ENCODE measurements at places on chromosomes 7 and 10.

GRCh38 chr7:87310790-87311419 lies 34.6 kb upstream of the CROT start:
- no peak for DNase-seq

DNA sequence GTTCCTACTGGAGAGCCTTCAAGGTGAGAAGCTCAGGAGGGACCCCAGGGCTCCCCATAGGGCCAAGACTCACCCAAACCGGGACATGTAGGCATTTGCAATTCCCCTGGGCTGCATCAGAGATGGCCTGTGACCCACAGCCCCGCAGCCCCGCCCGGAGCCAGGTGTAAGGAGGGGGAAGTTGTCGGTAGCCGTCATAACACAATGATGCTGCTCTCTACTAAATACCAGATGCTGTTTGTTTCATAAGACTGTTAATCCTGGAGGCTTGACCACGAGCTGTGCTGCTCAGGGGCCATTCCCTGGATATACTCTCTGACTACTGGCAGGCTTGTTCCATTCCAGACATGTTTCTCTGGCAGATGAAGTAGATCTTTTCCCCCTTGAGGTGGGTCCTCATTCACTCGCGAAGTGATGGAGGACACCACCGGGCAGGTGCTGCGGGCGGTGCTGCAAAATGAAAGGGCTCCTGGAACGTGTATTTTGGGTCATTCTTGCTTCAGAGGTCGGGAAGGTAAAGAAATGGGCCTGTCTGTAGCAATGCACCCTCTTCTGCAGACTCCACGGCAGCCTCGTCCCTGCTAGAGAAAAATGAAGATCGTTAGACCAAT lies 61.1 kb downstream of the MKI67 start:
- no peak for DNase-seq

DNA sequence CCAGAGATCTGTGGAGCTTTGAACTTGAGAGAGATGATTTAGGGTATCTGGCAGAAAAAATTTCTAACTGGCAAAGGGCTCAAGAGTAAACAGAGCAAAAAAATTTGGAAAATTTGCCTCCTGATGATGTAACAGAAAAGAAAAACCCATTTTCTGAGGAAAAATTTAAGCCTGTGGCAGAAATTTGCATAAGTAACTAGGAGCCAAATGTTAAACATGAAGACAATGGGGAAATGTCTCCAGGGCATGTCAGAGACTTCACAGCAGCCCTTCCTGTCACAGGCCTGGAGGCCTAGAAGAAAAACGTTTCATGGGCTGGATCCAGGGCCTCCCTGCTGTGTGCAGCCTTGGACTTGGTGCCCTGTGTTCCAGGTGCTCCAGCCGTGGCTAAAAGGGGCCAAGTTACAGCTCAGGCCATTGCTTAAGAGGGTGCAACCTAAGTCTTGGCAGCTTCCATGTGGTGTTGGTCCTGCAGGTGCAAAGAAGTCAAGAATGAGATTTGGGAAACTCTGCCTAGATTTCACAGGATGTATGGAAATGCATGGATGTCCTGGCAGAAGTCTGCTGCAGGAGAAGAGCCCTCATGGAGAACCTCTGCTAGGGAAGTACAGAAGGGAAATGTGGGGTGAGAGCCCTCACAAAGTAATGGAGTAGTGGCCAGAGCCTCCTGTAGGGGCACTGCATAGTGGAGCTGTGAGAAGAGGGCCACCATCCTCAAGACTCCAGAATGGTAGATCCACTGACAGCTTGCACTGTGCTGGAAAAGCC lies 8.1 kb downstream of the SEMA3D start:
- DNase-seq, result no peak

DNA sequence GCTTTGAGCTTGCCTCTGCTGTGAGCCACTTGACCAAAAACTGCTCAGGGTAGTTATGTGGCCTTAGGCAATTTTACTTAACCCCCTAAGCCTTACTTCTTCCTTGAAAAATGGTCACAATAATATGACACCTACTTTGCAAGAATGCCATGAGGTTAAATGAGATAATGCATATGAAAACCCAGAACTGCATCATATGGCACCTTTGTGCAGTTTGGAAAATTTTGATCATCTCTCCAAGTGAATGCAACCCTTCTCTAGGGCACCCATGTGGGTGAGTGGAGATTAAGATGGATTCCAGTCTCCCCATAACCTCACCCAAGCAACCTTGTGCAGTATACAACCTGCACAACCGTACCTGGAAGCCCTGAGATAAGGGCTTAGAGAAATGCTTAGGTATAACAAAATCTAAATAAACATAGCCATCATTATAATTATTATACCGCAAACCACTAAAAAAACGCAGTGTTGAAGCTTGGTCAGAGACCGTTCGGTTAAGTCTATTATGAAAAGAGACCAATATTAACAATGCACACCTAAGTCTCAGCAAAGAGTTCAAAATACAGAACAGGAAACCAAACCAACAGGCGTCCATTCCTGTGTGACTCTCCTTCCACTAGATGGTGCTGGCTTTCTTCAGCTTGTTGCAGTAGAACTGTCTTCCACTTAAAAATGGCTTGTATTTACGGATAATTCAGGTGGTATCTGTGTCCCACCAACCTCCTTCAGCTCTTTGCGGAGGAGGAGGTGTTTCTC lies 21.0 kb upstream of the ASB15 start:
- DNase-seq, result no peak

DNA sequence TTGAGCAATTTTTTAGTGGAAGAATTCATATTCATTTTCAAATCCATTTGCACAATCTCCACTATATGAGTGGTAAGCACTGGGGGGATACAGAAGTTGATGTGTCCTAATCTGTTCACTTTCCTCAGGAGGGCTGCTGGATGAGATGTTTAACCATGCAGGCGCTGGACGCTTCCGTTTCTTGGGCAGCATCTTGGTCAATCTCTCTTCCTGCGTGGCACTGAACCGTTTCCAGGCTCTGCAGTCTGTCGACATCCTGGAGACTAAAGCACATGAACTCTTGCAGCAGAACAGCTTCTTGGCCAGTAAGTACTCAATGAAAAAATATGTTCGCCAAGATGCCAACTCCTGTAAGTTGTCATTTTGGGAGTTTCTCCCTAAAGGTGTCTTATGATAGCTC lies 179.3 kb downstream of the ABCA13 start:
- DNase-seq, result no peak

GRCh38 chr10:132383101-132383500 lies 13.9 kb upstream of the PWWP2B start:
- no peak for DNase-seq

DNA sequence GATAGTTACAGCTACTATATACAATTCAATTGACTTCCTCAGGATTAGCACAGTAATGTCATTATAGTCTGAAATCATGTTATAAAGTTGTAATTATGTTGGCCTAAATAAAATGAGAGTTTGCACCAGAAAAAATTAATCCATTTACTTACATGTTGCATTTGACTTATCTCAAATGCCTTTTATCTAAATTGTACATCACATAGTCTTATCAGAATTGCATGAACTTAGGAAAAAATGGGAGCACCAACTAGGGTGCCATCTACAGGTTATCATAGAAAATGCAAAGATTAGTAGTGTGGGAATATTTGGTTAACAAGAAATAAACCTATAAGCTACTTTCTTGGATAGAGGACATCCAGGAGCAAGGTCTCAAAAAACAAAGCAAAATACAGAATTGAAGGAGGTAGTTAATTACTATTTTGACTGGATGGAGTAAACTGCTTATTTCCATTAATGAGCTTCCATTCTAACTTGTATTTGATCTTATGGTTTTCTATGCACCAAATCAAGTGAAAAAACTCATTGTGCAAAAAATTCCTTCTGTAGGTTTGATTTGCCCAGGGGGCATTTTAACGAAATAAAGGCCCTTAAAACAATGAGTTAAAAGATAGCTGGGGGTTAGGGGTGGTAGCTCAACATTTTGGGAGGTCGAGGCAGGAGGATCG lies 60.0 kb upstream of the ORC5 start:
- no peak for DNase-seq

DNA sequence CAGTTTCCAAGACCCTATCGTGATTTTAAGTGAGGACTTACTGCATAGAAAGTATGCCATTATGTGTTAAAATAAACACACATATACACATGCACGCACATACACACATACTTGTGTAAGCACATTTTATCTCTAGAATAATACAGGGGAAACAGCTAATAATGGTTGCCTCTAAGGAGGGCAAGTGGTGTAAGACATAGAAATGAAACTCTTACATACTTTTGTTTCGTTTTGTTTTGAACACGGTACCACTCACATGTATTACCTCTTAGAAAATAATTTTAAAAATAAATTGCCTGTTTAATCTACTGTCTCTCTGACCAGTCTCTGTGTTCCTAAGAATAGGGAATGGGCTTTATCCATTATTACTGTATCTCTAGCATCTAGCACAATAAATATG lies 49.2 kb downstream of the HERPUD2 start:
- DNase-seq, result no peak

DNA sequence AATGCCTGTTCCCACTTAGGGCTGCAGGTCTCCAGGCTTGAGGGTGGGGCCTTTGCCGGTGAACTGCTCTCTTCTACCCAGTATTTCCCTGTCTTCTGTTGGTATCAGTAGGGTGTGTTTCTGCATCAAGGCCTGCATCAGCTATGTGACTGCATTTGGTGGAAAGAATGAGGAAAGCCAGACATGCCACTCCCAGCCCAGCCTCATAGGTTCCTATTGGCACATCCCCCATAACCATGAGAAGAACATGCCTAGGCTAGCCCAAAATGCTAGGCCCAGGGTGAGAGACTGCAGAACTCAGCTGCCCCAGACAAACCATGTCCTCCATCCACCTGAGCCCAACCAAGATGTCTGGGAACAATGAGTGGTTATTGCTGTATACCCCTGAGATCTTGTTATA lies 380.3 kb upstream of the ADARB2 start:
- no peak for DNase-seq

GRCh38 chr7:69682518-69682917 lies 84.2 kb downstream of the AUTS2 start:
- no peak for DNase-seq

GRCh38 chr10:126684171-126684745 lies 13.8 kb upstream of the C10orf90 start:
- no peak for DNase-seq

Data from stimulated activated CD8-positive, alpha-beta memory T cell treated with anti-CD3 and anti-CD28 coated beads, Interleukin-4, amount 100 ng/mL, for 4 hours (primary cell).